ENCODE measurements at places on chromosomes 5 and 9.

GRCh38 chr5:54220230-54221040 lies 89.9 kb downstream of the ARL15 start:
- DNase-seq, result no peak

GRCh38 chr9:34256104-34256503 lies 73.0 kb downstream of the KIF24 start:
- DNase-seq, result peak; percentile 5

GRCh38 chr5:134604908-134605307 lies 27.7 kb downstream of the SAR1B start:
- no peak for DNase-seq

DNA sequence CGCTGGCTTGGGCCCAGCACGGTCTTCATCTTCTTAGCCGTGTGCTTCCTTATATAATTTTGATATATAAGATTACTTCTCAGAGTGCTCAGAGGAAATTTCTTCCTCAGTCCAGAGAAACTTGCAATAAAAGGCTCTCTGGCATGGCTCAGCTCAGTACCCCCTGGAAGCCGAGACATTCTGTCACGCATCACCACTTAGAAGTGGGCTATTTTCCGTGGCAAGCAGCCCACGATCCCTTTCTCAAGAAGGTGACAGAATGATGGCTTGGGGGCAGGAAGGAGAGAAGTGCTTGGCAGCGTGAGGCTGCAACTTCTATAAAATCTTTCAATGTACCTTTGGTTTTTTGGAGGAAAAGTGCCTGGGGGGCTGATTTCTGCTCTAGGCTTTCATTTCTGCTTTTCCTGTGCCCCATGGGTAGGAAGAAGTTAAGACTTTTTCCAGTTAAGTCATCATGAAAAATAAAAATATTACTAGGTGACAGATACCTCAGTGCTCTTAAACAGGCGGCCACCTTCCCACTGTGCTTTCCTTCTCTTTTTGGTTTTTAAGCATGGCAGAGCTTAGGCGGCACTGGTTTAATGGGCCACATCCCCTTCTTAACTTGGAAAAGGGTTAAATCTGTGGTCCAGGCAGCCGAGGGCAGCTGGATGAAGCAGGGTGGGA lies 104.6 kb downstream of the MVB12B start:
- DNase-seq, result no peak

- DNase-seq, result no peak
Measured at GRCh38 chr5:34789021-34789531, 49.9 kb upstream of the TTC23L start.

GRCh38 chr5:38551030-38552017 lies 5.1 kb downstream of the LIFR start:
- DNase-seq, result peak; percentile 80

DNA sequence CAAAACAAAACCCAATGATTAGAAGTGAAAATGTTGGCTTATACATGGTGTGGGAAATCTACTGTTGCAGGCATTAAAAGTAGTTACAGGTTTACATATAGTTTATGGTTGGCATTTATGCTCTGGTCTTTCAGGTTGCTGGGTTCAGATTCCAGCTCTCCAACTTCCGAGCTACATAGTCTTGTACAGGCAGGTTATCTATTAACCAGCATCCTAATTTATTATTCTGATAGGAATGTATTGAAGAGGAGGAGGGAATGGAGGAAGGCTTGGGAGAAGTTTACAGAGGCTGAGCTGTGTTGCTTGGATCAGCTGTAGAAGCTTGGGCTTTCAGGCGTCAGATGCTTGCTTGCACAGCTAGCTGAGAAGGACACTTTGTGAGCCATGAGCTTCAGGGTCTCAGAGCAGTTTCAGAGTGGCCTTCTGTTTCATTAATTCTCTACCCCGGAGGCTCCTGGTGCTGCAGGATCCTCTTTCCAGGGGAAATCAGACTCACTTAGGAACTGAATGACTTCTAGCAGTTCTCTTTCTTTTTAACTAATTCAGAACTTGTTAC lies 11.7 kb upstream of the ERBIN start:
- no peak for DNase-seq

GRCh38 chr9:31608416-31608815 lies 776.0 kb upstream of the ACO1 start:
- peak; percentile 12 for DNase-seq

DNA sequence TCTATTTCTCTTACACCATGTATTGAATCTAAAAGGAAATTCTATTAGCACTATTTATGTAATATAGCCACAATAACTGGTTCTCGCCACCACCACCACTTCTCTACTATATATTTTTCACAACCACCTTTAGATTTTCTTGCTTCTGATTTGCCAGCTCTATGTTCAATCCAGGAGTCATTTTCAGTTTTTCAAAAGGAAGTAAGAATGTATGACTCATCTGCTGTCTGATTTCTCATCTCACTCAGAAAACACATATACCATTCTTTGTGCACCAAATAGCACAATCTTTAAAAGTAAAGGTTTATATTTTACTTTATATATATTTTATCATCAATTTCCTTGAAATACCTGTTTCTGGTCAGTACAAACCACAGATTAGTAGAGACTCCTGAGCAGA lies 1127.5 kb downstream of the TAF11L14 start:
- peak; percentile 61 for DNase-seq

DNA sequence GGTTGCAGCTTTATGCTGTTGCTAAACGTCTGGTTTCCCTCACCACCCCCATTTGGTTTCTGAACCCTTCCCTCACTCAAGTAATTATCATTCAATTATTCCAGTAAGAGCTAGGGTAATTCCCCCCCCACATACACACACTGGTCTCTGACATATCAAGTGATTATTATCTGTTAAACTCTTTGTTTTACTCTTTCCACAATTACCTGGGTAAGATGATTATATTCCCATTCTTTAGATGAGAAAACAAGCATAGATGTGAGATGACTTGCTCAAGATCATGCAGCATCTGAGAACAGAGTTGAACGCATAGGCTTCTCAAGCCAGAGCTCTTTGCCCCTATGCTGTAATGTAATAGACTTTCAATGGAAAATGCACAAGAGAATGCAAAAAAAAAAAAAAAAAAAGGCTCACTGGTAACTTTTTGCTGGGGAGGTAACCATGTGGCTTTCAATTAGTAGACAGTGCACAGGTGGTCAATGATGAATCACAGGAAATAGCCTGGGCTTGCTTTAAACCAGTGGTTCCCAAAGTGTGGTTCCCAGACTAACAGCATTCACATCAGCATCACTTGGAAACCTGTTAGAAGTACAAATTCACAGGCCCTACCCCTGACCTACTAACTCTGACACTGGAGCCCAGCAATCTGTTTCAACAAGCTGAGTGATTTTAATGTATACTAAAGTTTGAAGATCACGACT lies 87.6 kb downstream of the PIK3R1 start:
- DNase-seq, result no peak

DNA sequence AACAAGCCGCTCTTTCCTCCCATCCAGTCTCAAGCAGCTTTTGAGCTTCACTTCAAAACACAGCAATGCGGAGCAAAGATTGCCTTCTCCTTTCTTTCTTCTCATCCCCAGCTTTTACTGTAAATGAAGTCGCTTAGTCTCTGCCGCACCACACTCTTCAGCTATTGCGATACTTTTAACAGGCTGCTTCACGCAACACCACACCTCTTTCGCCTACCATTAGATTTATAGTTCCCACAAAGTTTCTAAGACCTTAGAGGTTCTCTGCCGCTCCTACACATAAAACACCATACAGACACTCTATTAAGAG lies 711 bp downstream of the PGGT1B start:
- DNase-seq, result peak; percentile 23

DNA sequence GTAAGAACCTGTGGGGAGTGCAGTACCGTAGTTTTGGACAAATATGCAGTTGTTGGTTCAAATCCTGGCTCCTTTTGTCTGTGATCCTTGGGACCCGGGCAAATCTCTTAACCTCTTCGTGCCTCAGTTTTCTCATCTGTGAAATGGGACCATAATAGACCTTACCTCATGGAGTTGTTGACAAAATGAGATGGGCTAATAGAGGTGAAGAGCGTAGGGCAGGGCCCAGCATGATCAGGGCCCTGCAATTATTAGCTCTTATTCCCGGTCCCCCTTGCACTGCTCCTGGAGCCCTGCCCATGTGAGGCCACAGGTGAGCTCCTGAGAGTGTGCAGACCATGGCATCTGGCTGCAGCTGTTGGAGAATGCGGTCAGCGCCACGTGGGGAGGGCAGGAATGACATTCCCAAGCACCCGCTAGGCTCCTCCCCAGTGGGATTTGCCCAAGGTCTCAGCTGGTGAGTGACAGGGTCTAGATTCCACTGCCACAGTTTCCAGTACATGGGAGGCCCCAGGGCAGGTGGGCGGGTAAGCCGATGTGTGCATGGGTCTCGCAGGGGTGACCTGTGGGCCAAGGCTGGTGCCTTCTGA lies 41.0 kb downstream of the NEK6 start:
- DNase-seq, result no peak

DNA sequence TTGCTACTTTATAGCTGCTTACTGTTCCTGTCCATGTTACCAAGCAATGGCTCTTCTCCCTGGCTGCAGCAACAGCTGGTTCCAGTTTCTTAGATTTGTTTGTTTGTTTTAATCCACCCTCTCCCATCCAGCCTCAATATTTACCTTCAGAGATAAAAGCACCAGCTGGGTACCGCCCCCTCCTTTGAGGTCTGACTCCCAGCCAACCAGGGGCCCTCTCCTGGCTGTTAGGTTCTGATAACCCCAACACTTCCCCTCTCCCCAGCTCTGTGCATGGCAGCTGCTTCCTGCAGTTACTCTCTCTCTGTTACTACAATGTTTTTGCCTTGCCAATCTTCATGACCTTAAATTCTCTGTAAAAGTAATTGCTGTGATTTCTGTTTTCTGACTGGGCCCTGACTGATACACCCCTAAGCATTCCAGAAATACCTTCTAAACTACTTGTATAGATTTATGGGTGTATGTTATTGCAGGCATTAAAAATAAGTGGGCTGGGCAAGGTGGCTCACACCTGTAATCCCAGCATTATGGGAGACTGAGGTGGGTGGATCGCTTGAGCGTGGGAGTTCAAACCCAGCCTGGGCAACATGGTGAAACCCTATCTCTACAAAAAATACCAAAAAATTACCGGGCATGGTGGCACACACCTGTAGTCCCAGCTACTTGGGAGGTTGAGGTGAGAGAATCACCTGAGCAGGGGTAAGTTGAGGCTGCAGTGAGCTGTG lies 2.6 kb upstream of the GCNT1 start:
- DNase-seq, result peak; percentile 7

DNA sequence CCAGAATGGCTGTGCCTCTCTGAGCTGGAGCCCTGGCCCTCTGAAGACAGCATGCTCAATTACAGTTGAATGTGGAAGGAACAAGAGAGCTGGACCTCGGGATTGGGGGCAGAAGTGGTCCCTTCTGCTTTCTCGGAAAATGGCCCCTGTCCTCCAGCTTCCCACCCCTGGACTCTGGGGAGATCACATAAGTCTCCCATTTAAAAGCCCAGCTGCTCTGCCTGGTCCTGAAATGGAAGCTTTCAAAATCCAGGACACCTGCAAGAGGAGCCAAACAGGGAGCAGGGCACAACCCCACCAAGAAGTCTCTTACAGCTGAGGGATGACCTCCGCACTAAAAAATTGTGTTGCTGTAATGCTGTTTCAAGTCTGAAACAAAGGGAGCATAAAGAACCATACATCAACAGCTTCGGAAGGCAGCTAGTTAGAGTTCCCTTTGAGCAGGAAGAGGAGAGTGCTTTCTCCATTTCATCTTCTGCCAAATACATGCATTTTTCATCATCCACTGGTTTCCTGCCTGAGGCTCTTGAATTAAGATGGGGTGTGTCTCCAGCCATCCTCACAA lies 48.2 kb downstream of the TGFBI start:
- no peak for DNase-seq

DNA sequence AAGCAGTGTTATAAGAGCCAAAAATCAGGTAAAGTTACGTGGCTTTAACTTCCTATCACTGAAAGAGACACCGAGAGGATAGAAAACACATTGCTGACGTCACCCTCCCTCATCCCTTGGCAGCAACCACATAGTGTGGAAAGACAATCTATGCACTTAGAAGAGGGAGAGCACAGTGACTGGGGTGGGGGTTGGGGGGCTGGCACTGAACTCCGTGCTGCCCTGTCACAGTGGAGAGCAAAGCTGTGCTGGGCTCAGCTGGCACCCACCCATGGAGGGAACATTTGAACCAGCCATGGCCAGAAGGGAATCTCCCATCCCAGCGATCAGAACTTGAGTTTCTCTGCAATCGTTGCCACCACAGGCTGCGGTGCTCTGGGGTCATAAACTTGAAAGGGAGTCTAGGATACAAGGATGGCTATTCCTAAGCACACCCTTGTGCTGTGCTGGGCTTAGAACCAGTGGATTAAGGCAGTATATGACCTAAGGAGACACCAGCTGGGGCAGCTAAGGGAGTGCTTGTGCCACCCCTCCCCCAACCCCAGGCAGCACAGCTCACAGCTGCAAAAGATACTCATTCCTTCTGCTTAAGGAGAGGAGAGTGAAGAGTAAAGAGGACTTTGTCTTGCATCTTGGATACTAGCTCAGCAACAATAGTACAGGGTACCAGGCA lies 73.4 kb downstream of the KIAA0825 start:
- DNase-seq, result no peak

- DNase-seq, result no peak
Measured at GRCh38 chr9:1051210-1051583, 1.0 kb downstream of the DMRT2 start.

GRCh38 chr5:41918105-41918504 lies 7.0 kb upstream of the FBXO4 start:
- DNase-seq, result no peak

- no peak for DNase-seq
Measured at GRCh38 chr5:177307544-177308363, 3.9 kb downstream of the MXD3 start.

GRCh38 chr5:54882101-54882500 lies 103.3 kb downstream of the ESM1 start:
- peak; percentile 35 for DNase-seq

GRCh38 chr5:180304431-180305375 lies 12.8 kb upstream of the MAPK9 start:
- DNase-seq, result no peak

DNA sequence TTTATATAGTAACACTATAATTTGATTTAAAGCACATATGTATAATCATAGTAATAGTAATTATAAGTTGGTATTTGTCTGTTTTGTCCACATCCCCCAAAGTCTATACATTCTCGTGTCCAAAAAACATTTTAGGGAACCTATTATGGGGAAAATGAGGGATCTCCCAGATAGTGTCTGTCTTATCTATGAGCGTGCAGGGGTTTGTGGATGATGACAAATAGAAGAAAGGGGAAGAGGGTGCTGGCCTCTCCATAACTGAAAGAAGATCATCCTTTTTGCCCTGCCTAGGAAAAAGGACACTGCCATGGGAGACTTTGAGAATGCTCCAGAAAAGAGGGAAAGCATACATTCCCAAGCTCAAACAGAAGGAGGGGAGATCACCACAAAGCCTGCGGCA lies 45.3 kb downstream of the C5orf22 start:
- DNase-seq, result no peak

DNA sequence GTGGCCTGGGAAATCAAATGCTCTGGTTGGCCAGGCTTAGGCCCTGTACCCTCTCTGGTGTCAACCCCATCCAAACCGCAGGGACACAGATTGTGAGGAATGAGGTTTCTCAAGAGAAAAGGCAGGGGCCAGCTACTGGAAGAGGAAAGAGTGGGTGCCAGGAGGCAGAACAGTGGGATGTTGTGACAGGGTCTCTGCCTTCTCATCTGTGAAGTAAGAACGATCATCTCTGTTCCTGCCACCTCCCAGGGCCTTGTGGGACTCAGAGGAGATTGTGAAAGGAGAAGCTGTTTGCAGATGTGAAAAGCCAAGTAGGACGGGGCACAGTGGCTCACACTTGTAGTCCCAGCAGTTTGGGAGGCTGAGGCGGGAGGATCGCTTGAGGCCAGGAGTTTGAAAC lies 22.8 kb upstream of the RPL26L1 start:
- DNase-seq, result no peak
